ENCODE measurements at places on chromosomes 16 and 17.

DNA sequence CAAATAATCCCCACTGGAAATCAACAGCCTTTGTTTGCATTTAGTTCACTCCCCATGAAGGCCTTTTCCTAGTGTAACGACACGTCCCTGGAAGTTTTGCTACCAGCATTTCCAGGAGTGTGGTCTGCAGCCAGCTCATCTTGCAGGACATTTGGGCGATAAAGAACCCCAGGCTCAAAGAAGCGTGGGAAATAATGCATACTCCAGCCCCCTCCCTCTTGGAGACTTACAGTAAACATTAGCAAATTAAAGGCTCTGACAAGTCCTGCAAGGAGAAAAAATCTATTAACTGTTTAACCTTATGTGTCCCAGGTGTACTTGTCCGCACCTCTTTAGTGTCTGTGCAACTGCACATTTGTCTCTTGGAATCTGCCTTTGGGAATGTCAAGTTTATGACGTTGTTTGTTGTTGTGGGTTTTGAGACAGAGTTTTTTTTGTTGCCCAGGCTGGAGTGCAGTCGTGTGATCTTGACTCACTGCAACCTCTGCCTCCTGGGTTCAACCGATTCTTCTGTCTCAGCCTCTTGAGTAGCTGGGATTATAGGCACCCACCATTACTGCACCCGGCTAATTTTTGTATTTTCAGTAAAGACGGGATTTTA, 131.1 kb downstream of the ABCC1 start:
- DNase-seq = no peak

DNA sequence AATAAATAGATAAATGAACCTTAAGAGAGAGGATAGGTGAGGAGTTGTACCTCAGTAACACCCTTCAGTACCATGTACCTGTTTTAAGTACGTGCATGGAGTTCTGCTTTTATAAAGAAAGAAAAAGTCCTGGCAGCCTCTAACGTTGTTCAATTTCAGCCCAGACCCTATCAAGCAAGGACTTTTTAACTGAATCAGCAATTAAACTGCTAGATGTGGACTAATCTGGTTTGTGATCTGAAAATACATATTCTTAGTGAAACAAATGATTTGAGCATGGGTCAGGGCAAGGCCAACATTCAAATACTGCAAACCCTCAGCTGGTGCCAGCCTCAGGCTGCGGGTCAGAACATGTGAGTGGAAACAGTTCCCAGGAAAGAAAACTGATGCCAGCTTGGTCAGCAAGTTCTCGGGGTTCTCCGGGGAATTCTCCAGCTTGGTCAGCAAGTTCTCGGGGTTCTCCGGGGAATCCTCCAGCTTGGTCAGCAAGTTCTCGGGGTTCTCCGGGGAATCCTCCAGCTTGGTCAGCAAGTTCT, 84.5 kb downstream of the MRM3 start:
- no peak for DNase-seq

DNA sequence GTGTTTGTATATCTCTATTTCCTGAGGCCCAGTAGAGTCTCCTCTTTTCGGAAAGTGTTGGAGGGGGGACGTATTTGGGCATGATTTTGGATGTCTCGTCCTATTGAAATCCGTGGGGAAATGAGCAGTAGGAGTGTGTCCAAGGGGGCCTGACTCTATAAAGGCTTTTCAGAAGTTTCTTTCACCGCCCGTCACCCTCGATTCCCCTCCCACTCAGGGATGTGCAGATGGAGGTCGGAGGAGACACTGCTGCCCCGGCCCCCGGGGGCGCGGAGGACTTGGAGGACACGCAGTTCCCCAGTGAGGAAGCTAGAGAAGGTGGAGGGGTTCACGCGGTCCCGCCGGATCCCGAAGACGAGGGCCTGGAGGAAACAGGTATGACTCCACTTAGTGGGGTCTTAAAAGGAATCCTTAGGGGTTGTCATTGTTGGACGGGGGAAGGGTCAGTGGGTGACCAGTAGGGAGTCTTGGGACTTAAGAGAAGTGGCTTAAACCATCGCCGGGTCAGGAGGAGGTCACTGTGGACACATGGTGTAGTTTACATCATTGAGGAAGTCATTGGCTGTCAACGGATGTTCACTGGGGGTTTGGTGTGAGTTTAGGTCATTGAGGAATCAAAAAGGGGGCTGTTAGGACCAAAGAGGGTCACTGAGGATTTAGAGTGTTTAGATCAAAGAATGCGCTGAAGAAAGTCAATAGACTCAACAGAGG, 424 bp downstream of the MON1B start:
- peak; percentile 18 for DNase-seq

- no peak for DNase-seq
These were observed 90.5 kb upstream of the ASIC2 start for GRCh38 chr17:33383488-33384023.

GRCh38 chr17:48296453-48296852, 133.6 kb downstream of the SKAP1 start:
- no peak for DNase-seq

- peak; percentile 86 for DNase-seq
These were observed 22.1 kb upstream of the MSI2 start for GRCh38 chr17:57234061-57234738.

DNA sequence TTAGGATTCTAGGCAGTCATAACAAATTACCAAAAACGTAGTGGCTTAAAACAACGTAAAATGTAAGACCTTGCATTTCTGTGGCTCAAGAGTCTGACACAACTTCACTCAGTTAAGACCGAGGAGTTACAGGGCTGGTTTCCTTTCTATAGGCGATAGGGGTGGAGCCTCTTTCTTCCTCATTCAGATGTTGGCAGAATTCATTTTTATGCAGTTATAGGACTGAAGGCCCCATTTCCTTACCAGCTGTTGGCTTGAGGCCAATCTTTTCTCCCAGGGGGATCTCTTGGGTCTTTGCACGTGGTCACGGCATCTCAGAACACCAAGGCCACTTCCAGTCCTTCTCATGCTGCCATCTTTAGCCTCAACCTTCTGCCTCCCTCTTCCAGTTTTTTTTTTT, 145.2 kb downstream of the KCNJ2 start:
- DNase-seq = no peak

DNA sequence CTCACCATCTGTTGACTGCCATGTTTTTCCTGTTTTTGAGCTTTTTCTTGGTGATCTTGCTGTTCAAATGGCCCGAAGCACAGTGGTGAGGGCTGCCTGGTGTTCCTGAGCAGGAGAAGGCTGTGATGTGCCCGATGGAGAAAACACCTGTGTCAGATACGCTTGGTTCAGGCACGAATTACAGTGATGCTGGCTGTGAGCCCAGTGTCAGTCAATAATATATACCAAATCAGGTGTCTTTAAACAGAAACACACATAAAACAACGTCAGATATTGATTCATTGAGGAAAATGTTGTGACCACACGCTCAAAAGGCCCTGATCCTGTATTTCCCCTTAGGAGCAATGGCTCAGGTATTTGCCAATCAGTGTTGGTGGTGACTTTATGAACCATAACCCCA, 111.7 kb downstream of the SDR42E1 start:
- DNase-seq = no peak

DNA sequence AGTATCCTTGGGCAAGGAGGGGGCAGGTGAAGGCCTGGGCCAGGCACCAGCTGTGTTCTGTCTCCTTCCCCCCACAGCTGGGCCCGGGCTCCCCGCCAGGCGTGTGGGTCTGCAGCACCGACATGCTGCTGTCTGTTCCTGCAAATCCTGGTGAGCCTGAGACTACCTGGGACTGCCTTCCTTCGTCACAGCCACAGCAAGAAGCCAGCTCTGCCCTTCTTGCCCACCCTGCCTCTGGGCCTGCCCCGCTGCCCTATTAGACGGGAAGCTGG, 12.3 kb downstream of the FCSK start:
- peak; percentile 50 for DNase-seq

GRCh38 chr17:74217888-74218287, 4.5 kb downstream of the TTYH2 start:
- DNase-seq = no peak

- DNase-seq = no peak
These were observed 4.6 kb upstream of the MPP2 start for GRCh38 chr17:43911904-43912303.

DNA sequence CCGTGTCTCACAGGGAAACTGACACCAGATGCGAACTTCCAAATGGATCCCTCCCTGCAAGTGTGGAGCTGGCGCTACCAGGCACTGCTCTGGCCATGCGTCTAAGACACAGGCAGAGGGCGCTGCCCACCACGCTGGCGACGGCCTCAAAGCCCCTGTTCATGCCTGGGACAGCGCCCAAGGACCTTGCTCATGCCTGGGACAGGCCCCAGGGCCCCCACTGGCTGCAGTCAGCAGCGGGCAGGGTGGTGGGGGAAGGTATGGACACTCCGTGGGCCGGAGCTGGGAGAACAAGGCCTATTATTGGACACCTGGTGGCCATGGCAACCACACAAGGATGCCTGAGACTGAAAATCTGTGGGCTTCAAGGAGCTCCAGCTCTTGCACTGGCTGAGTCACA, 8.8 kb downstream of the ZG16B start:
- peak; percentile 74 for DNase-seq
